Activated CD4-positive, alpha-beta T cell treated with anti-CD3 and anti-CD28 coated beads, Interleukin-2, amount 50 U/mL, for 48 hours (primary cell): ENCODE measurements at places on chromosomes 13 and 19.

- DNase-seq, result no peak
Observed at GRCh38 chr13:96673825-96674224, 320.5 kb downstream of the OXGR1 start.

- no peak for DNase-seq
Observed at GRCh38 chr19:2215281-2215751, 20.8 kb downstream of the PLEKHJ1 start.

DNA sequence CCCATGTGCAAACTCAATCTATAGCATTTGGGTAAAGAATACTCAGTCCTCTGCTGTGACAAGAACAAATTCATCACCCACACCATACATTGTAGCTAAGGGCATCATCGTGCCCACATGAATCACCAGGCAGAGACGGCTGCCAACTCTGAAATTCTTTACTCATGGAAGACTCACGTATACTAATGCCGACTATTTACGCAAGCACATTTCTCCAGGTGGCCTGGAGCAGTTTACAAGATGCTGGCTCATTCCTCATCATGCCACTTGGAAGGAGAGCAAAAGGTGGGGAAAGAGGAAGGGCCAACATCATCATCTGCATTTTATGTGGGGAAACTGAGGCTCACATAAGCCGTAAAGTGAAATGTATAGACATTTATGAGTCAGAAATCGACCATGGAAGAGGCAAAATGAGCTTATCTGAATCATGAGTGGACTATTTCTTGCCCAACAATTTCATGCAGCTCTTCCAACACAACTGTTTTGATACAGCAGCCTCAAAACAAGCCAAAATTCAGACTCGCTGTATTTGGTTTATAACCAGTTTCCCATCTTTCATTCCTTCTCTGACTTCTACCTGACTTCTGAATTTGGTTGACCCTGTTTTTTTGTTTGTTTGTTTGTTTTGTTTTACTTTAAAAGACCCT, 213.9 kb upstream of the SERP2 start:
- no peak for DNase-seq

DNA sequence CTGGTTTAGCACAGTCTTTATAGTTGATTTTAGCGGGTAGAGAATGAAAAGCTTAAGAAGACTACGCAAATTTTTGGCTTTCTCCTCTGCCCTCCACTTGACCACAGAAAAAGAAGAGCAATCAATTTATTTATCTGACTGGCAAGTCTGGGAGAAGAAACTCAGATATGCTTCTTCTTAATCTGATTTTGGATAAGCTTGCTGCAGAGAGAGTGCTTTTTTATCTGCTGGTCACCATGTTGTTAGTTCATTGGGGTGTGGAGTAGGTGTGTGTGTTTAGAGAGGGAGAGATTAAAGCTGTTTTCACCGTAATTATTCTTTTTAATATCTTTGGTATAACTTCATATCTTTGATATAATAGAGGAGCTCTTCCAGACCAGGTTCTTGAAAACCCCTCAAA, 471.4 kb upstream of the SLC10A2 start:
- DNase-seq, result no peak

GRCh38 chr13:42140494-42140893, 92.0 kb downstream of the DGKH start:
- DNase-seq, result no peak

- DNase-seq, result no peak
Observed at GRCh38 chr19:20271215-20271926, 104.4 kb downstream of the ZNF486 start.

GRCh38 chr13:112916296-112916695, 52.7 kb upstream of the MCF2L start:
- no peak for DNase-seq

DNA sequence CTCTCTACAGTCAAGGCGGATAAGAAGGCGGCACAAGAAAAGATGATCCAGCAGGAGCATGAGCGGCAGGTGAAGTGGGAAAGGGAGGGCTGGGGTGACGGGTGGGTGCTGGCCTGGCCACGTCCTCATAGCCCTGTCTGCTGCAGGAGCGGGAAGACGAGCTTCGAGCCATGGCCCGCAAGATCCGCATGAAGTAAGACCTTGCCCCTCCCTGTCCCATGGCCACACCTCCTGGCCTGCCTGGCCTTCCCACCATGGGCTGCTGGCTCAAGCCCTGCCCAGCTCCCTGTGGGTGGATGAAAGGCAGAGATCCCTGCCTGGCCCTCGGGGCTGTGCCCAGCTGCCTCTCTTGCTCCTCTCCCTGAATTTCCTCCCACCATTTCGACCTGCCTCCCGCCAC, 7.2 kb downstream of the ZNF296 start:
- no peak for DNase-seq

GRCh38 chr13:108961542-108962125, 332.2 kb downstream of the MYO16 start:
- no peak for DNase-seq

GRCh38 chr13:43257765-43258164, 234.4 kb downstream of the DNAJC15 start:
- DNase-seq, result no peak

DNA sequence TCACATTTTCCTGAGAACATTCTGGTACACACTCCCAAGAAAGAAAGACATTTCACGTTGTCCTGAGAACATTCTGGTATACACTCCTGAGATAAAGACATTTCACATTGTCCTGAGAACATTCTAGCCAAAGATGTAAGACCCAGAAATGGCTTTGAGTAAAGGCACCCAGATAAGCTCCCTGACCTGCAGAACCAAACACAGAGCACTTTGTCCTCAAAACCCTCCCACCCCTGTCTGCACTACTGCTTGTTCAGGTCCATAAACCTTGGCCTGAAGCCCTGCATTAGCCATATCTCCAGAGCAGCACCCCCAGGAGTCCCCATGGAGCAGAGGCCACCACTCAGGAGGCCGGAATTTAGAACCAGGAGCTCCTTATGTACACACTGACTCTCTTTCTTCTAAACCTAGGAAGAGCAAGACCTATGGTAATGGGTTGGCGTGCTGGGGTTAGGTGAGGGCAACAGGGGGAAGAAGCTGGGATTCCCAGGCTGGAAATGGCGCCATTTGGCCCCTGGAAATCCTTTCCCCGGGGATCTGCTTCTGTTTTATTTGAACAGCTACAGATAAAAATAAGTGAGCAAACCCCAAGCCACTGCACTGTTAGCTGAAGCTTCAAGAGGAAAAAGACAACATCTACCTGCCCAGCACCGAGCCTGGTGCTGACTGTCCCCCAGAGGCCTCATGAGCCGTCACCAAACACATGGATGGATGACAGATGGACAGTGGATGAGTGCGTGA, 13.7 kb downstream of the GAS6 start:
- no peak for DNase-seq

DNA sequence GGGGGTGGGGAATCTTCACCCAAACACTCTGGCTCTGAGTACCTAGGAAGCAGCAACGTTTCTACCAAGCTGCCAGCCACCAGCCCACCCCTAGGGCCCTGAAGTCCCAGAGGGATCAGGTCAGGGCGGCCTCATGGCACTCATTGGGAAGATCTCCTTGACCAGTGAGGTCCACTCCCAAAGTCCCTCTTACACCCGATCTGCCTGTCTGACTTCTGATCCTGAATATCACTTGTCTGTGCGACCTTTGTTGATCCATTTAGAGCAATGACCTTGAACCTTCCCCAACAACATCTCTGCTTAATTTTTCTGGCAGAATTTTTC, 2.1 kb upstream of the GNA15 start:
- no peak for DNase-seq

DNA sequence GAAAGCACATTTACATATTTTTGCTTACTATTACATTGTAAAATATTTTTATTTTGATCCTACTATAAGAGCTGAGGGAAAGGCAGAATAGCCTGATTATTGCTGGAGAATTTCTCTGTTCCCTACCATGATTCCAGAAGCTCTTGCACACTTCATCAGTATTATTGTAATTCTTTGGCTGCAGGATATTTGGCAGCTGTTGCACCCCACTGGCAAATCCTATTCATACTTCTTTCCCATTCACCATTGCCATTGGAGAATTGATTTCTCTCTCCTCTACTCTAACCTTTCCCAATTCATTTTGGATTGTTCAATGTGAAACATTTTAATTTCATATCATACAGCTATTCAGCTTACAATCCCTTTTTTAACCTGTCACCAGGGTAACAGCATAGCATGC, 238.0 kb downstream of the GGACT start:
- DNase-seq, result no peak

- DNase-seq, result no peak
Observed at GRCh38 chr13:99812625-99813024, 158.9 kb downstream of the ZIC5 start.

DNA sequence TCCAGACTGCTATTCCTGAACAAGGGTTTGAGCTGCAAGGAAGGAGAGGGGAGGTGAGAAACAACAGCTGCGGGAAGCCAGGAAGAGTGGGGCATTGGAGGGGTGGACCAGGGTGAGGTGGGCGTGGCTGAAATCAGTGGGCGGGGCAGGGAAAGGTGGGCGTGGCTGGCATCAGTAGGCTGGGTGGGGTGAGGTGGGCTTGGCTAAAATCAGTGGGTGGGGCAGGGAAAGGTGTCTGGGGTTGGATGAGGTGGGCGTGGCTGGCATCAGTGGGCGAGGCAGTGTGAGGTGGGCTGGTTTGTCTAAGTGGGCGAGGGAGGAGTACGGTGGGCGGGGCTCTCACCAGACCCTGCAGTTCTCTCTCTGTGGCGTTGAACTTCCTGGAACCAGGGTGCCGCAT, 87.6 kb downstream of the MUC16 start:
- no peak for DNase-seq

DNA sequence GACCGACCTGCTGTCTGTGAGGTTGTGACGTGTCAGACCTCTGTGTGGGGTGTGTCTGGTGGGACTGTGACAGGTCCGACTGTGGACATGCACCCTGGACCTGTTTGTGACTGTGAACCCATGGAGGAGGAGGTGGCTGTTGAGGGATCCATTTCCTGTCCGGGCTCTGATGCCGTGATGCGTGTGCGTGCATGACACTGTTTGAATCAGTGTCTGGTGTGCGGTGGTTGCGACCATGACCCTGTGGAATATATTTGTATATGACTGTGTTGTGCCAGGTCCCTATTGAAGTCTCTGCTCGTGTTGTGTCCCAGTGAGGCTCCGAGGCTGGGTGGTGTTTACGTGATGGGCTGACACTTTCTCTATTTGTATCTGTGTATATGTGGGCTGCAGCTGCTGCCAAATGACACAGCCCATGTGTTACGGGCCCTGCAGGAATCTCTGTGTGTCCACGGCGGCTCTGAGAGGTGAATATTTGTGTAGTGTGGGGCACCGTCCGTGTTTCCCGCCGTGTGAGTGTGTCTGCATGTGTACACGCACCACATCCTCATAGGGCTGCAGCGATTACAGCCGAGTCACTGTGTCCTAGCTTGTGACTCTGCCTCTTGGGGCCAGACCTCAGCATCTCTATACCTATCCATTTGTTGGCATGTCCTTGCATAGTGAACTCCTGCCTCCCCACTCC, 18.3 kb downstream of the CCDC97 start:
- peak; percentile 47 for DNase-seq

DNA sequence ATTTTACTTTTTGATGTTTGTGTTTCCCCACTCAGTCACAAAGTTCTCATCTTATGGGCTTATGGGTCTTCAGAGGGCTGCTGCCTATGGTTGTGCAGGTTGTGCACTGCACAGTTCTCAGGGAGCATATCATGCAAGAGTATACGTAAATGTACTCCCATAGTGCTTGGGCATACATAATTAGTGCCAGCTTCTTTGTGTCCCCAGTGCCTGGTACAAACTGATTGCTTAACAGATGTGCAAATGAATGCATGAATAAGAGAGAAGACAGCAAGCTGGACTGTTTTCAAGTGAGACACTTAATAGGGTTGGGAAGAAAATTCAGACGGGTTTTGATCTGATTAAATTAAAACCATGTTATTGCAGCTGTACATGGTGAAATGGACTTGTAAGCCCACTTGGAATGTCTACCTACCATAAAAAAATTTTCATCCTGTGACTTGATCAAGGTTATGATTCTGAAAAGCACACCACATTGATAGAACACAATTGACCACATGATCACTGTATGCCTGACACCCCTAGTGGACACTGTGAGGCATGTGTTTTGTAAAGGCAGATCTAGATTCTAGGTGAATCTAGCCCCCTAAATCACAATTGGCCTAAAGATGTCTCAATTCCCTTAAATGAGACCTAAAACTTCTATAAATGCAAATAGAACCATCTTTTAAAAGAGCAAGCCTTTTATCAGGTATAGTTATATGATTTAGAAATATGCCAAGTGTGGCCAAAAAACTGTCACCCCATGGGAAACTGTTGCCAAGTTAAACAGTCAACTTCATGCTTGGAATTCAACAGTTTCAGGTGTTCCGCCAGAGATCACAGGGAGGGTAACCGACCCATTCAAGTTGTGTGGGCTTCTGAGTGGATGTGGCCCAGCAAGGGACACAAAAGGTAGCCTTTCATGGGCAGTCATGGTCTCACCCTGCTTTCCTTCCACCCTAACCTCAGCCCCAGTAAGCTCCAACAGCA, 27.9 kb downstream of the FAM124A start:
- DNase-seq, result no peak

GRCh38 chr19:2726160-2726855, 5.1 kb upstream of the DIRAS1 start:
- DNase-seq, result no peak

GRCh38 chr19:48547722-48548121, 4.2 kb upstream of the SULT2B1 start:
- DNase-seq, result no peak

- DNase-seq, result no peak
Observed at GRCh38 chr13:33815011-33815550, 2.9 kb upstream of the RFC3 start.

GRCh38 chr13:87153371-87153770, 517.8 kb upstream of the SLITRK5 start:
- no peak for DNase-seq

- peak; percentile 80 for DNase-seq
Observed at GRCh38 chr19:45667620-45668341, at the start of gene GIPR. Gene GIPR (plus strand): TSS chr19:45668221. CDS start chr19:45669521, 1,300 bp downstream.

DNA sequence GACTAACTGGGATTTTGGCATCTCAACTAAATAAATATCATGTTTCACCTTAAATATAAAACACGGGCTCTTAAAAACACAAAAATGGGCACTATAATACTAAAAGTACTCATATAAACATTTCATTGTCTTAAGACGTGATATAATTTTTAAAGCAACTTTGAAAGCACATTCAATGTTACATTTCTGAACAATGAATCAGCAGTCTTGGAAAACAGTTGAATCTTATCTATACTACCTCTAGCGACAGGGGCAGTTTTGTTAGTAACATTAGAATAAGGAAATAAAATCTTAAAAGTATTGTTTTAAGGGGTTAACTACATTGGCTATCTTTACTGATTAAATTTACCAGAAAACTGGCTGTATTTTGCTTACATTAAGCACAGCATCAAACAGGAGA, 156.9 kb downstream of the UGGT2 start:
- DNase-seq, result no peak
